ENCODE measurements at places on chromosomes 11 and 22.

DNA sequence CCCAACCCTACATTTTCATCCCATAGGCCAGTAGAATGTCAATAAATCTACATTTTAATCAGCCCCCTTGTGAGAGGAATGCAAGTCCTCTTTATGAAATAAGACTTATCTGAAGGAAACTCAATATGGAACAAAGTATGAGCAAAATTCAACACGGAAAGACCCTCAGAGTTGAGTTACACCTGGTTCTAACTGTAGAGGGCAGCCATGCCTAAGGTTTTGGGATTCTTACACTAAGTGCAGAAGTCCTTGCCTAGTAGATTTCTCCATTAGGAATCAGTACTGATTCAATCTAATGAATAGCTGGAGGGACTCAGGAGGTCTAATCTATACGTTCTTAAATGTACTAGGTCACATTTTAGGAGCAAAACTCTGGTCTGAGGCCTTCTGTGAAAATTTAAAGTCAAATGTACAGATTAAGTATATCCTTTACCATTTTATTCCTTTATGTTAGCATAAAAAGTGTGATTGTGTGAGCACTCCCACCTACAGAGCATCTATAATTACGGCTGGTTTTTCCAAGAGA lies 904.5 kb downstream of the DLG2 start:
- DNase-seq = no peak

- no peak for DNase-seq
These were observed 105.2 kb upstream of the SEZ6L start for GRCh38 chr22:26064048-26064447.

DNA sequence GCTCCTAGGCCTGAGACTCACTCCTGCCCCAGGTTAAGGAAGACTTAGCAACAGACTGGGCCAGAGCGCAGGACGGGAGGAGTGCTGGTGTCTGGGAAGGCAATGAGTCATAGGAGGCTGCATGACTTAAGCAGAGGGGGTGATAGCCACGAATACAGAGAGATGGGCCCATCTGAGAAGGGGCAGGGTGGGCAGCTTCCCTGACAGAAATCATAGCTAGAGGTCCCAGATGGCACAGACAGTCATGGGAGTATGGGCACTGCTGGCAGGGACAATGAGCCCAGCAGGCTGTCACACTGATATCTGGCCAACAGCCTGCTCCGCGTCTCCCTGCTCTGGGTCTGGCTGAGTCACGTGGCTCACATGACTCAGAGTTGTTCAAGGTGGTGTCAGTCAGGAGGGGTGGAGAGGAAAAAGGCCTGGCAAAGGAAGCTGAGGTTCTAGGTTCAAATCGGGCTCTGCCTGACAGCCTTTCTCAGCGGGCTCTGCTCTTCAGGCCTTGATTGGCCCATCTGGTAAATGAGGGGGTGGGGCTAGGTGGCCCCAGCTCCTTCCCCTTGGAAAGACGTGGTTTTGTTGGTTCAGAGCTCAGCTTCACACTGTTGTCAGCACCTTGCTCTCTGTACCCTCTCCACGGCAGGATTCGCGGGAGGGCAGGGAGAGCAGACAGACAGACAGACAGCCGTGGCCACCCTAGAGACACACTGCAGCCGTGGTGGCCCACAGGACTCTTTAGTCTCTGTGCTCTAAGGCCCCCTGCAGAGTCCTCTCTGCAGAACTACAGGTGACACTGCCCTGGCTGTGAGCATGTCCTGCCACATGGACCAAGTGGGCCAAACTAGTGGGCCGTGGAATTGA lies 47.8 kb downstream of the DBX1 start:
- DNase-seq = no peak

GRCh38 chr11:128187377-128187776 lies 400.0 kb downstream of the ETS1 start:
- DNase-seq = no peak

DNA sequence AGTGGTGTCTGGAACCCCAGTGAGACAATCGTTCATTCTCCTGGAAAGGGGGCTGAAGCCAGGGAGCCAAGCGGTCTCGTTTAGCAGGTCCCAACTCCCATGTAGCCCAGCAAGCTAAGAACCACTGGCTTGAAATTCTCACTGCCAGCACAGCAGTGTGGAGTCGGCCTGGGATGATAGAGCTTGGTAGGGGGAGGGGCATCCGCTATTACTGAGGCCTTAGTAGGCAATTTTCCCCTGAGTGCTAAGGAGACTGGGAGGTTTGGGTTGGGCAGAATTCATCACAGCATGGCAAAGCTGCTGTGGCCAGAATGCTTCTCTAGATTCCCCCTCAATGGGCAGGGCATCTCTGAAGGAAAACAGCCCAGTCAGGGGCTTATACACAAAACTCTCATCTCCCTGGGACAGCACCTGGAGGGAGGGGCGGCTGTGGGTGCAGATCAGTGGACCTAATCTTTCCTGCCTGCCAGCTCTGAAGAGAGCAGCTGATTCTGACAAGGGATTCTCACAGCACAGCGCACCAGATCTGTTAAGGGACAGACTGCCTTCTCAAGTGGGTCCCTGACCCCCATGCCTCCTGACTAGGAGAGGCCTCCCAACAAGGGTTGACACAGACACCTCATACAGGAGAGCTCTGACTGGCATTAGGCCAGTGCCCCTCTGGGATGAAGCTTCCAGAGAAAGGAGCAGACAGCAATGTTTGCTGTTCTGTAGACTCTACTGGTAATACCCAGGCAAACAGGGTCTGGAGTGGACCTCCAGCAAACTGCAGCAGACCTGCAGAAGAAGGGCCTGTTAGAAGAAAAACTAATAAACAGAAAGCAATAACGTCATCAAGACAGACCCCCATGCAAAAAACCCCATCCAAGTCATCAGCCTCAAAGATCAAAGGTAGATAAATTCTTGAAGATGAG lies 14.8 kb downstream of the OR52M1 start:
- DNase-seq = no peak

GRCh38 chr11:61828379-61828628 lies 204 bp downstream of the FADS2 start:
- DNase-seq = no peak

- DNase-seq = no peak
These were observed 741 bp upstream of the MTA2 start for GRCh38 chr11:62602141-62603071.

DNA sequence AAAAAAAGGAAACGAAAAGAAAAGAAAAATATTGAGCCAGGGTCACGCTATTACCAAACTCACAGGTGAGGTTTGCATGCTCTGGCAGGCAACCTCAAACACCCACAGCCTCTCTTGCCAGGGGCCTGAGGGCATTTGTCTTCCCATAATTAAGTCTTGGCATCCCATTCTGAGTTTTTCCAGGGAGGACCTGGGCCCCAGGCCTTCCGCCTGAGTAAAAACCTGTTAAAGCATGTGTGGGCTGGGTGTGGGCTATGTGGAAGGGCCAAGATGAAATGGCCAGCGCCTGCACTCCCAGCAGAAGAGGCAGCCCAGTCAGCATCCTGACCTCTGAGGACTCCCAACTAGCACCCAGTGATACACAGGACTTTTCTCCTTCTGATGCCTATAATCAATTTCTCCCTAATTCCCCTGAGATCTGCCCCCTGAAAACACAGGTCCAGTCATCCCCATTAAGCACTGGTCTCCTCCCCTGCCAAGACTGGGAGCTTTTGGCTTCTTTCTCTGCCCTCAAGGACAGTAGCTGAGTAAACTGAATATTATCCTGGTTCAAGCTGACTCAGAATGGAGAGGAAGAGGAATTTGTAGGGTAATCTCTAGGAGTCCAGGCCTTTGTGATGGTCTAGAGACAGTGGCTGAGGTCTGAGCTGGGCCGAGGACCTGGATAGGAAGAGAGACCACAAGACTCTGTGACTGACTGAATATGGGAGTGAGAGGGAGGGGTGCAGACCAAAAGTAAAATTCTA lies 35.6 kb upstream of the ACER3 start:
- DNase-seq = no peak

DNA sequence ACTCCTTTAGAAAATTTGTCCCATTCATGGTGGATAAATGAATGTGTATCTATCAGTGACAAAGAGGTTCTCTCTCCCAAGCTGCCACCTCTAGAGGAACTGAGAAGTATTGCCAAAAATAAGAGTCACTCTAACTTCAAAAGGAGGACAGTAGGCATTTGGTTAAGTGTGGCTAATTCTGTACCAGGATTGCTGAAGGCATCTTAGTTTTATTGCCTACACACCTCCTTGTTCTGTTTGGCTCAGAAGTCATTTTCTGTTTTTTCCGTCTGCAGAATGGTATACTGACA lies 189.0 kb upstream of the MPPED2 start:
- DNase-seq = no peak

DNA sequence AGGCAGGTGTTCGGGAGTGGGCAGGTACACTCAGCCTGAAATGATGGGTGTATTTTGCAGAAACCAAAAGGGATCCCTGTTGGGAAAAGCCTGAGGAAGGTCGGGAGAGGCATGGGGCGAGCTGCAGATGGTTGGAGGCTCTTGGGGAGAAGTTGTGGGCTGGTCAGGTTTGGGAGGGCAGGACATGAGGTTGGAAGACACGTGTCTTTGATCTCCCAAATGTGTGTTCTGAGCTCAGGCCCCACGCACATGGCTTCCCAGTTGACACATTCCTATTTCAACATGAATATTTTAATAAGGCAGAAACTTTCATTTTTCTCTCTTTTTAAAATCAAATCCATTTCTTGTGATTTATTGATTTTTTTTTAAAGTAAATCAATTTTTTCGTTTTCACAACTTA lies 1003.3 kb downstream of the TBC1D22A start:
- DNase-seq = no peak

GRCh38 chr22:31492151-31492550 lies 2.5 kb upstream of the EIF4ENIF1 start:
- DNase-seq = no peak

DNA sequence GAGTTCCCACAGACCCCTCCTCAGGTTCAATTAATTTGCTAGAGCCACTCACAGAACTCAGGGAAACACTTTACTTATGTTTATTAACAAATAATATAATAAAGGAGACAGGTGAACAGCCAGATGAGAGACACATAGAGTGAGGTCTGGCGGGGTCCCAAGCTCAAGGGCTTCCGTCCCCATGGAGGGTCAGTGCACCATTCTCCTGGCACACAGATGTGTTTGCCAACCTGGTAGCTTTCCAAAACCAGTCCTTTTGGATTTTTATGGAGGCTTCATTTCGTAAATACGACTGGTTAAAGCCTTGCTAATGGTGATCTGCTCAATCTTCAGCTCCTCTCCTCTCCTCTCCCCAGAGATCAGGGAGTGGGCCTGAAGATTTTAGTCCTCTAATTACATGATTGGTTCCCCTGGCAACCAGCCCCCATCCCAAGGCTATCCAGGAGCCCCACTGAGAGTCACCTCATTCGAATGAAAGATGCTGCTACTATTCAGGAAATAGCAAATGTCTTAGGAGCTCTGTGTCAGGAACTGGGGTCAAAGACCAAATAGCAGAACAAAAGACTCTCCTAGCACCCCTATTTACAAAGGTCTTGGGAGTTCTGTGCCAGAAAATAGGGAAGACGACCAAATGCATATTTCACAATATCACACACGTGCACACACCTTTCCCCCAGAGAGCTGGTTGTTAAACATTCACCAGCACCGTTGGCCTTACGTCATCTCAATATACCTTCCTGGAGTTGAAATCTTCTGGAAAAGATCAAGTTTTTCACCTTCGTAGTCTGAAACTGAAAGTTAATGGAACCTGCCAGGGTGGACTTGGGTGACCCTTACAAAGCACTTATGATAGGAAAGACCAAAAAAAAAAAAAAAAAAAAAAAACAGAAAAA lies 23.8 kb upstream of the CAPRIN1 start:
- DNase-seq = no peak

DNA sequence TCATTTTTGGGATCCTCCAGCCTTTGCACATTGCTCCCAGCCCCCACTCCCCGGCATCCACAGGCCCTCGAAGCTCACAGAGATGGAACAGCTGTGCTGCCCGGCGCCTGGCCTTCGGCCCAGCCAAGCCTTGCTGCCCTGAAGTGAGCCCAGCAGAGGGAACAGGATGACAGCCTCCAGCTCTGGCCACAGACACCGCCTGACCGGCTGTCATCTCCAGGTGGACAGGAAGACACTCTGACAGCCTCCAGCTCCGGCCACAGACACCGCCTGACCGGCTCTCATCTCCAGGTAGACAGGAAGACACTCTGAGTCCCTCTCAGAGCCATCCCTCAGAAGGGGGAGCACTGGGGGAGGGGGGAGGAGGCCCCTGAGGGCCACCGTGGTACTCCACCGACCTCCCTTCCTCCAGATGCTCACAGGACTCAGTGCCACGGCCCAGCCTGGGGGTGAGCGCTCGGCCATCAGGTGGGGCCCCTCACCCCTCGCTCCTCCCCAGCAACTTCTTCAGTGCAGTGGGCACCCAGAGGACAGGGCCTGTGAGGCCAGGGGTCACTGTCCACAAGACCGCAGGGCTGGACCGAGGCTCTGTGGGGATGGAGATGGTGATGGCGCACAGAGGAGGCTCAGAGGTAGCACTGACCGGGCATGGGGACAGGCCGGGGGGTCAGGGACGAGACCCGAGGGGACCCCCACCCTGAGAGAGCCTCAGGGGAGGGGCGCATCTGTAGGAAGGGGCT lies 58.6 kb downstream of the BRD1 start:
- no peak for DNase-seq

GRCh38 chr11:116742104-116742503 lies 30.7 kb downstream of the BUD13 start:
- DNase-seq = no peak
